ENCODE measurements at places on chromosomes 7 and 10.

DNA sequence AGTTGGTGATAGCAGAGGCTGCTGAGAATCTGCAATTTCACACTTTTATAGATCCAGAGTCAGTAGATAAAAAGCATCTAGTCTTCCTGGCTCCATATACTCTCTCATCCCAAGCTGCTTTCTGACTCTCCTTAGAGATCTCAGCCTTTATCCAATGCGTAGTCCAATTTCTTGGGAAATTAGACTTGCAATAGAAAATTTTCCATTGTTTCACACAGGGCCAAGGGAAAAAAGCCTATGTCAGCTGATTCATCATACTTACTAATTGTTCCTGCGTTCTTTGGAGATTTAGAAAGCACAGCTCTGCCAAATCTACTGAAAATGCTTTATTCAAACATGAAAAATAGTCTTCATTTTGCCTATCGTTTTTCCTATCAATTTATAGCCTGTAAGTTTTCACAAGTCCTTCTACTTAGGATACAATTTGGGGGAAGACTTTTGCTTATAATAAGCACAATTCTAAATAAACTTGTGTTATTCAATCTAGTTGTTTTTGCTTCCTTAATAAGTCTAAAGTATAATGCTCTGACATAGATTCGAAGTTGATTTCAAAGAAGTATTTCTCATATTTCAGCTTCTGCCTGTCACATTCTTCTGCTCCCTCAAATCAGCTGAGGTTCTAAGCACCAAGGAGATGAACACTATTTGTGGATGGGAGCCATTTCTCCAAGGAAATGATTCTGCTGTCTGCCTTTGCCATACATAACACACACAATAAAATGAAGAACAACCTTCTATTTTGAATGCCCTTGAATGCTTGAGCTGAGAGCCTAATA, 165.4 kb downstream of the ADAM12 start:
- DNase-seq: peak; percentile 31

GRCh38 chr7:144110272-144110671, 889 bp downstream of the OR2A2 start:
- no peak for DNase-seq

GRCh38 chr10:124279882-124280281, 138.8 kb downstream of the OAT start:
- DNase-seq: no peak

- no peak for DNase-seq
These were observed 150.1 kb upstream of the SHH start for GRCh38 chr7:155962191-155962967.

DNA sequence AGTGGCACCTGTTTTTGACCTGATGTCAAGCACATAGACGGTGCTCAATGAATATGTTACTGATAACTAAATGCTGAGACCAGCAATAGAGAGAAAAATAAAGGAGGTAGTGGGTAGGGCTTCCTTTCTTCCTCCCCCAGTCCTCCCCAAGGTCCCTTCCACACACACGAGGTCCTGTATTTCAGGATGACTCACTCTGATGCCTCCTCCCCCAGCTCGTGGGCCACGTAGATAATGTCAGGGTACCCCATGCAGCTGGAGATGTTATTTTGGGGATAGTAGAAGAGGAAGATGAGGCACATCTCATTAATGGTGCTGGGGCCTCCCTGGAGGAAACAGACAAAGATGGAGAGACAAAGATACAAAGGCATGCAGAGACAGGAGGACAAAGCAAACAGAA, 17.3 kb downstream of the PRSS58 start:
- DNase-seq: no peak

DNA sequence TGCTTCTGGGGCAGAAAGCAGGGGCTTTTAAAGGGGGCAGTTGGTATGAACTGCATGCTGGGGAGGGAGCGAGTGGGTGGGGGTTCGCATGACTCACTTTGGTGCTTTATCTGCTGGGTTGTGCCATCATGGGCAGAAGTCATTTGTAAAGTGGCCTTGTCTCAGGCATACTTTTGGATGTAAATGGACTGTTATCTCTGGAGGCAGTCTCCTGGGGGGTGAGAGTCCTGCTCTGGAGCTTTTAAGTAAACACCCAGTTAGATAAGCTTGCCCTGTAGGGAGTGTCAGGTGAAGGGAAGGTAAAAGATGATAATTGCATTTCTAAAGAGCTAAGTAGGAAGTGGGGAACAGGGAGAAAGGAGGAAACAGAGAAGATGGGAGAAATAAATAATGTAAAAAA, 1.6 kb upstream of the GSTO1 start:
- DNase-seq: no peak

- peak; percentile 64 for DNase-seq
These were observed 1.2 kb downstream of the MARCHF5 start for GRCh38 chr10:92291921-92292845.

Measured in EH (cell line).